ENCODE measurements at places on chromosomes 13 and 19. TPM values are rescaled to one million over a fixed set of nuclear protein-coding genes. Genes with fewer than 3 reads are reported as not detected.
A peak's percentile ranks its signal among the peaks of the same experiment; 100 is the strongest.

DNA sequence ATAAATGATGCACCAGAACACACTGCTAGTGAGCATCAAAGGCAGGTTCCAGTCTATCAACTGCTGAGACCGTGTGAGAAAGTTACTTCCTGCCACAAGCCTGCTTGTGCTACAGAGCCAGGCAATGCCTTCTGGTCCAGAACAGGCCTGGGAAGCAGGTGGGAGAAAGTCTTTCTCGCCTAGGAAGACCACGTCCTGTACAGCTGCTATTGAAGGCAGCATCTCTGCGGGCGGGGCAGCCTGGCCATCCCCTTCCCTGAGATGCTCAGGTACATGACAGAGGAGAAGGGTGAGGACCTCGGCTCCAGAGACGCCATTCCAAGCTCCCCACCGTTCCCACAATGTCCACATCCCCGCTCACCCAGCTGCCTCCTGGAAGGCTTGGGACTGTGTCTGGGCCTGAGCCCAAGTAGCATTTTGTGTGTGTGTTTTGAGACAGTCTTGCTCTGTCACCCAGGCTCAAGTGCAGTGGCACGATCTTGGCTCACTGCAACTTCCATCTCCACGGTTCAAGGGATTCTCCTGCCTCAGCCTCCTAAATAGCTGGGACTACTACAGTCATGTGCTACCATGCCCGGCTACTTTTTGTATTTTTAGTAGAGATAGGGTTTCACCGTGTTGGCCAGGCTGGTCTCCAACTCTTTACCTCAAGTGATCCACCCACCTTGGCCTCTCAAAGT, 3.4 kb downstream of the RFX1 start:
- DNase-seq = no peak

GRCh38 chr13:36706755-36707154, 32.9 kb downstream of the SERTM1 start:
- peak; percentile 63 for DNase-seq

GRCh38 chr19:16366056-16366432, 41.4 kb downstream of the KLF2 start:
- DNase-seq = no peak

DNA sequence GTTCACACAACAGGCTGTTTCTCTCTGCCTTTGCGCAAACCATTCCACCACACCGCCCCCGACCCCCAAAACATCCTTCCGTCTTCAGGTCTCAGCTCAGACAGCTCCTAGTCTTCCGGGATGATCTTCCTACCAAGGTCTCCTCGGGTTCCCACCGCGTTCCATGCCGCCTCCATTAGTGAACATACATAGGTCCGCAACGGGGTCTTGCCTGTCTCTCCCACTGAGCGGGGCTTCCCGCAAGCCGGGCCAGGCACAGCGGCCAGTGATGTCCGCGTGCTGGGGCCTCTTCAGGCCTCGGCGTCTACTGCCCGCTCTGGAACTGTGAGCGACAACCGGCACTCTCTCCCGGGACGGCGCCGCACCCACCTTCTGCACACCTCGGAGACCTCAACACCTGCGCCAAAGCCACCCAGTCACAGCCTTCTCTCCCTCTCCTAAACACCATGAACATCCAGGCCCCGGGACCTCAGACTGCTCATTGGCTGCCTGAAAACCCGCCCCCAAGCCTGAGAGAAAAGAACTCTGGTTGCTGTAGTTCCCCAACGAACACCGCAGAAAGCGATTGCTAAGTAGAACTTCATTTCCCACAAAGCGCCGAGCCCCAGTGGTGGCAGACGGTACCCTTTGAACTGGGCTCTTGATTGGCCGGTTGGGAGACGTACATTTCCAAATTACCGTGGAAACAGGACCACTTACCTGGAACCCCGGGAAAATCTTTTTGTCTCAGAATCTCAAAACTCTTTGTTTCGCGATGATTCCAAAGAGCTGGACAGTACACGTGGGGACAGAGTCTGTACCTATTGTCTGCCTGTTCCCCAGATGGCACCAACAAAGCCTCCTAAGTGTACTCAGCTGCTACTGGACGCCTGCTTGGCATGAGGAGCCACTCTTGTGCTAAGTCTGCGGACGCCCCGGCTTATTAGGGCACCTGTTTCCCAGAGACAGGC, 9.5 kb downstream of the DYRK1B start:
- peak; percentile 97 for DNase-seq

- DNase-seq = no peak
Measured at GRCh38 chr19:45824041-45824471, 8.9 kb upstream of the RSPH6A start.

- no peak for DNase-seq
Measured at GRCh38 chr13:25186187-25186586, 14.1 kb upstream of the AMER2 start.

The SYNGR4 gene
- total RNA-seq = not detected

The CKM gene
- not detected for total RNA-seq

The CYP4F3 gene
- total RNA-seq = not detected

The ZNF99 gene
- total RNA-seq = not detected

The EBPL gene
- total RNA-seq = 68.3 TPM

The OR4F17 gene
- not detected for total RNA-seq

The CCDC124 gene
- total RNA-seq = 29.6 TPM

All from GM23248 (cell line).